Activated CD4-positive, alpha-beta T cell treated with anti-CD3 and anti-CD28 coated beads, Interleukin-2, Interleukin-6, amounts not matched to agents 100 ng/mL and 50 ng/mL, durations not matched to agents 16 hours and 8 hours (primary cell): ENCODE measurements at places on chromosomes 6 and 20.

DNA sequence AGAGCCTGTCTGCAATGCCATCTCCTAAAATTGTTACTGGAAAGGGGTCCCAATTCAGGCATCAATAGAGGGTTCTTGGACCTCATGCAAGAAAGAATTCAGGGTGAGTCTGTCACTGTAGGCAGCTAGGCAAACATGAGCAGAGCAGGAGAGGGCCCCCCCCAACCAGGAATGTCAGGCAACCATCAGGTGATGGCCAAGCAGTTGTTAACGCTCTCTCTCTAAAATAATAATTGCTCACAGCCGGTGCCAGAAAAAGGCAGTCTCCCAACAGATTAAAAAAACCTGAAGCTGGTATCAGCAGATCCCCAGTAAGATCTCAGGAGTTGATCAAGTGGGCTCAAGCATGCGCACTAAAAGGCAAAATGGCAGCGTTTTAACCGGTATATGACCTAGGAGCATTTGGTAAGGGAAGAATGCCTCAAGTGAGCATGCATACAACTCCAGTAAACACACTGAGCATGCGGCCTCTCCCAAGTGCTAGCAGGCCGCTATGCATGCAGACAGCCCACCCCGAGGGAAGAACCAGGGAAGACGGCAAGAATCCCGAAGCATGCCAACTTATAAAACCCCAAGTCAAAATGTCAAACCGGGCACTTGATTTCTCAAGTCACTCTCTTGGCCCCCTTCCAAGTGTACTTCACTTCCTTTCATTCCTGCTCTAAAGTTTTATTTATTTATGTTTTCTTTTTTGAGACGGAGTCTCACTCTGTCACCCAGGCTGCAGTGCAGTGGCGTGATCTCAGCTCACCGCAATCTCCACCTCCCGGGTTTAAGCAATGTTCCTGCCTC is 44.0 kb upstream of the RNGTT start:
- DNase-seq, result no peak

GRCh38 chr6:158663625-158664165 is 13.8 kb downstream of the SYTL3 start:
- DNase-seq, result no peak

GRCh38 chr6:148415511-148416260 is 73.0 kb downstream of the SASH1 start:
- DNase-seq, result no peak

- DNase-seq, result no peak
These were observed 214.3 kb downstream of the DHX35 start for GRCh38 chr20:39176457-39176856.

- no peak for DNase-seq
These were observed 9.6 kb downstream of the C6orf136 start for GRCh38 chr6:30656513-30656912.

- DNase-seq, result no peak
These were observed 27.5 kb upstream of the NKX2-4 start for GRCh38 chr20:21424846-21425245.

GRCh38 chr6:2626401-2626800 is 124.3 kb downstream of the MYLK4 start:
- no peak for DNase-seq

DNA sequence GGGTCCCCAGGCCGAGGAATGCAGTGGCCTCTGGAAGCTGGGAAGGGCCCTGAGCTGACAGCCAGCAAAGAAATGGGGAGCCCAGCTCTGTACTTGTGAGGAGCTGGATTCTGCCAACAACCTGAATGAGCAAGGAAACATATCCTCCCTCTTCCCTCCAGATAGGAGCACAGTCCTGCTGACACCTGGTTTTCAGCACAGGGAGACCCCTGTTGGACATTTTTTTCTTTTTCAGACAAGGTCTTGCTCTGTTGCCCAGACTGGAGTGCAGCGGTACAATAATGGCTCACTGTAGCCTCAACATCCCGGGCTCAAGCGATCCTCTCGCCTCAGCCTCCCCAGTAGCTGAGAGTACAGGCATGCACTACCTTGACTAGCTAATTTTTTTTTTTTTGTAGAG is 21.5 kb downstream of the BMP6 start:
- DNase-seq, result no peak

- no peak for DNase-seq
These were observed 84.0 kb upstream of the SMLR1 start for GRCh38 chr6:130743175-130743574.

- DNase-seq, result no peak
These were observed 10.9 kb upstream of the SYNE1 start for GRCh38 chr6:152648105-152648504.

DNA sequence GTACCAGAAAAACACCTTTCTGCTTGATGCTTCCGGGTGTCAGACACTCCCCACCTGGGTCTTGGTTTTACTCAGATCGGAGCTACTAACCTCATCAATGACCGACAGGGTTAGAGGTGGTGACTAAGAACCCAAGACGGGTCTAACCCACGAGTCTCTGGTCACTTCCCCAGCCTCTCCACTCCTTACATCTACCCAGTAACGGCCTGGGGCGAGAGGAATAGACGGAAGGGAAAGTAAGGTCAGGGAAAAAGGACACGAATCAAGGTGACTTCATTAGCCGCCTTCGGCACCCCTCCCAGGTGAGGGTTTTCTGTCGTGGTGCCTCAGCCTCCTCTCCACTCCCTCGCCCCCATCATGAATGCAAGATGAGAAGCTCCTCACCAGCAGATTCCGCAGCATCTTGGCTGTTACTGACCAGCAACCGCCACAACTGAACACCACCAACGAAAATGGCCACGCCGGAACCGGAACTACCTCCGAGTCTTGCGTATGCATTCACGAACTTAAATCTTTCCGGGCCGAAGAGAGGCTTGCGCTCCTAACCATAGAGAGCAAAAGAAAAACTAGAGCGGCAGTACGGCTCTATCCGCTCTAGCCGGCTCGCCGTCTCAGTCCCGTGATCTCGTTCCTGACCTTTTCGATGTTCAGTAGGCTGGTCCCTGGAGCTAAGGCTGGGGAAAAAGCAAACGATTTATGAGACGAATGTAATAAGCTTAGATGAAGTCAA is at the start of gene COX7A2:
COX7A2 (minus strand) TSS at position 469 of the 730 bp plus-strand sequence; CDS start at position 402, 67 bp downstream.
- DNase-seq, result peak; percentile 93

GRCh38 chr6:92380803-92381601 is 1038.4 kb downstream of the EPHA7 start:
- no peak for DNase-seq

DNA sequence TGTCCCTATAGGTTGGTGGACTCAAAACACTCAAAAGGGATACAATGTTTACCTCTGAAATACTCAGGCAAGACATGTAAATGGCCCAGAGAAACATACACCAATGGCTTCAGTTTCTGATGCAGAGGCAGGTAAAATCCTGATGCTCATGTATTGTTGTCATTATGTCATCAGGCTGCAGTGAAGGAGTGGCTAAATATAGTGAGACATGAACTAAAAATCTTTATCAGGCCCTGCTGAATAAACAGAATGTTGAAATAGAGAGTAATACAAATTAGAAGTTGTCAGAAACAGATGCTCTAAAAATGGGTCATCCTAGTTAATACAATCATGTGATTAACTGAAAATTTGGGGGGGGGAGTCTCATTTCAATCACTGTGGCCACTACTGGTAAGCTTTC is 20.4 kb downstream of the PTPRK start:
- DNase-seq, result no peak

GRCh38 chr20:62647521-62648317 is 5.4 kb downstream of the SLCO4A1 start:
- no peak for DNase-seq

DNA sequence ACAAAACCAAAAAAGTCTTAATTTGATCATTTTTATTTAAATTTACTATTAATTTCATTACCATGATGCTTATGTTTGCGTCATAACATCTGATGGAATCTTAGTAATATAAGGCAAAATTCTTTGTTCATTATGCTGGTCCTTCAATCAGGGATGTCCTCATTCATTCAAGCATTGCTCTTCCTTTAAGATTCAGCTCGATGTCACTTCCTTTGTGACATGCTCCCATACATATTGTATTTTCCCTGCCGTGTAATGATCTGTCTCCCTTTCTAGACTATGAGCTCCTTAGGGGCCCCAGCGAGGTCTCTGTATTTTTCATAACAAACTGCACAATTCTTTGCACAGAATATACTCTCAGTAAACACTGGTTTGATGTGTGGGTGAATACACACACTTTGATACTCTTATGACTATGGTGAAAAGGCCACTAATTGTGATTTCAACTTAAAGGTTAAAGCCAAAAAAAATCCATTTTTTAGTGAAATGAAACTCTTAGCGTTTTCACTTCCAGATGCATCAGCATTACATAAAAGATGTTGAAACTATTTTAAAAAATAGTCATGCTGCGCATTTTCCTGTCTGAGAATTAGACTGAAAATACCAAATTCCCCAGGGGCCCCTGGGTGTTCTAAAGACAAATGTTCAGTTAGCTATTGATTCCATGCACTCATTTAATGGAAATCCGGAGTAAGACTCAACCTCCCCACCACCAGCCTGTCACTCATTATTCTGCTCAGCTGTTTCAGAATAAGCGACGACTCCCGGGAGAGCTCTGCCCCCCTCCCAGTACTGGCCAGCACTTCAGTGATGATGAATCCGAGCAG is 169.7 kb downstream of the ATXN1 start:
- DNase-seq, result peak; percentile 29

DNA sequence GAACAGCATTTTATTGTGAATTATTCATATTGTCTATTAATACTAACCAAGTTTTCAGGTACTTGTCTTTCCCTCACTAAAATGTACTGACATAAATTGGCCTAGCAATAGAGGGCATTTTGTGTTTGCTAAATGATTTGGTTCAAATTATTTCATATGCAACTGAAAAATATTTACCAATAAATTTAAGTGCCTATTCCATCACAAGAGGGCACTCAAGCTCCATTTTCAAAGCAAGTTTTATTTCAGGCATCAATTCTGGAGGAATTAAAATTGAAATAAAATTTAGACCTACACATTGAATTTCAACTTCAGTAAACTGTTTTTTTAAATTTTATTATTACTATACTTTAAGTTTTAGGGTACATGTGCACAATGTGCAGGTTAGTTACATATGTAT is 114.3 kb upstream of the SYNCRIP start:
- DNase-seq, result peak; percentile 13

- DNase-seq, result no peak
These were observed 25.7 kb downstream of the DACT2 start for GRCh38 chr6:168293636-168294530.

DNA sequence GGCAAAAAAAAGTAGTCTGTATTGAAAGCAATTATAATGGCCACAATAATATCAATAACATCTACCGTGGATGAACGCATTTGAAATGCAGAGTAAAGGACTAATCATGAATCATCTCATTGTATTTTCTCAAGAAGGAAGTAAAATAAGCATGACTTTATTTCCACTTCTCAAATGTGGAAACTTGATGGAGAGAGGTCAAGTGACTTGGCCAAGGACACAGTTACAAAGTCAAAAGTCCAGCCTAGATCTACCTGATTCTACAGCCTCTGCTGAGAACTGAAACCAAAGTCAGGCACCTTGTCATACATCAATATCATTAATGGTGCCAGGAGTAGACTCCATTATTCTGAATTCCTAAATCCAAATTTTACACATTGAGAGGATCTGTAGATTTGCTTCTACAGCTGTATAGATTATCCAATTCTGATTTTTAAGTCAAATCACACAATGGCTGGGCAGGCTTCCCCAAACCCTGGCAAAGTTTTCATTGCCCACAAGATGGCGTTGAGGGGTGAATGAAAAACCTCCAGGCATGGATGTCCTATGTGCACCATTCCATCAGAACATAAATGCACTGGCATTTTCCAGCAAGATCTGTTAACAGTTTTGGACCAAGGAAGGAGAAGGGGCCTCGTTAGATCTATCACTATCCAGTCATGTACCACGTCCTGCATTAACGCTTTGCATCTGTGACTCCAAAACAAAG is 423.1 kb downstream of the MAFB start:
- peak; percentile 11 for DNase-seq

DNA sequence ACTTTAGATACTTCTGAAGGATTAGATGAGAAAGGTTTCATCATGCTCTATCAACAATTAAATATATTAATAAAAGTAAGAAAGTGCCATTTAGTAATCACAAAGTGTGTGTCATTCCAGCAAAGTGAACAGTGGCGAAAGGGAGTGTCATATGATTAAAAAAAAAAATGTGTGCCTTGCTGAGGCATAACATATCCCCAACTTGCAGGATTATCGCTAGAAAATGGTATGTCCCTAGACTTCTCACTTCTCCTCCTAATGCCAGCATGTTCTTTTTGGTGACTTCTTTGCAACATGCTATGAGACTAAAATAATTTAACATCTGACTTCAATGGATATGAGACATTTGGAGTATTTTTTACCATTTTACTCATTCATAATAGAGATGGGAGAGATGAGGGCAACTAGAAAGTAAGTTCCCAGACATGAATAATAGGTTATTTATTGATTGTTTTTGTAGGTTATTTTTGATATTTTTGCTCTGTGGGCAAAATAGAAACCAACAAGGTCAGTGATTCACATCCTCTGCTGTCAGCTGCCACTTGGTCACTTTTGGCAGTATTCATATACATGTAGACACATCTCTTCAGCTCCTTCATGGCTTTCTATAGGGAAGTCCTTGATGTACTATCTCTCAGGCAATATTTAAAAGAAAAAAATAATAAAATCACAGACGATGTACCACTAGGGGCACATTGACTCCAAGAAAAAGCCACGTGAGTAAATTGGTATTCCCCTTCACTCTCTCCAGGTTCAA is 370.1 kb downstream of the BMP2 start:
- no peak for DNase-seq

DNA sequence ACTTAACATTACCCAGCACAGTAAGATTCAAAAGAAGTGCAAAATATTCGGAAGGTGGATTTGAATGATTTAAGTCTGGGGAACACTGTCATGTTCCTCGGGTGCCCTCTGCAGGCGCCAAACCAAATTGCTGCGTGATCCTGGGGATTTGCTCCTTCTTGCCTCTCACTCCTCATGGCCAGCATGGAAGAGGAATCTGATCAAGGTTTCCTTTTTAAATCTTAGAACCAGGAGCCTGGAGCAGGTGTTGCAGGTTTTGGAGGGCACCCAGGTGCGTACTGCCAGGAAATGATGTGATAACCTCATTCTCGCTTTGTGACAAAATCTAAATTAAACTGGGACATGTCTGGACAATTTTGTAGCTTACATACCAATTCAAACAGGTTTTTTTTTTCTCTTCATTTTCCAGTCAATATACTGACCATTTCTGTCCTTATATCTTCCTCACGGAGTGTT is 8.1 kb upstream of the PFDN4 start:
- peak; percentile 74 for DNase-seq

- DNase-seq, result peak; percentile 15
These were observed 17.9 kb downstream of the RPF2 start for GRCh38 chr6:110999634-111000270.

- DNase-seq, result no peak
These were observed 194.0 kb upstream of the EYA4 start for GRCh38 chr6:133047065-133047665.

DNA sequence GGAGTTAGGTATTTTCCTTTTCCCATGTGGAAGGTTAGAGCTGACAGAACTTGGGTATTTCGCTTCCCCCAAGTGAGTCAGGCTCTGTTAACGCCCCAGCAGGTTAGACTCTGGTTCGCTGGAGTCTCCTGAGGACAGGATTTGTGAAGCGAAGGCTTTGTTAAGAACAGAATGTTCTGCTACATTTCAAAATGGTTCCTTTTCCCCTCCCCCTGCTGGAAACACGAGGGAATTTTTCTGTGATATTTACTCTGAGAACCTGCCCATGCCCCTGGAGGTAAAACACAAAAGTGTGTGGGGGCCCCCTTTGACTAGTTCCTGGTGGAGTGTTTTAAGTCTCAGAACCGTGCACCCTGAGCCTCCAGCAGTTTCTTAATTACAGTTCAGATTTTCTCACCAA is 731.4 kb upstream of the CITED2 start:
- peak; percentile 3 for DNase-seq
